ENCODE measurements at places on chromosomes 6 and 20. TPM values are rescaled to one million over a fixed set of nuclear protein-coding genes. Genes with fewer than 3 reads are reported as not detected.

GRCh38 chr20:57267158-57267821 is 849 bp upstream of the BMP7 start:
- no peak for DNase-seq

Gene PTPRK
- 51.4 TPM for total RNA-seq

GRCh38 chr6:158574800-158575199 is 14.9 kb downstream of the TMEM181 start:
- DNase-seq = no peak

Gene HLA-DQB1
- total RNA-seq = 3.7 TPM

DNA sequence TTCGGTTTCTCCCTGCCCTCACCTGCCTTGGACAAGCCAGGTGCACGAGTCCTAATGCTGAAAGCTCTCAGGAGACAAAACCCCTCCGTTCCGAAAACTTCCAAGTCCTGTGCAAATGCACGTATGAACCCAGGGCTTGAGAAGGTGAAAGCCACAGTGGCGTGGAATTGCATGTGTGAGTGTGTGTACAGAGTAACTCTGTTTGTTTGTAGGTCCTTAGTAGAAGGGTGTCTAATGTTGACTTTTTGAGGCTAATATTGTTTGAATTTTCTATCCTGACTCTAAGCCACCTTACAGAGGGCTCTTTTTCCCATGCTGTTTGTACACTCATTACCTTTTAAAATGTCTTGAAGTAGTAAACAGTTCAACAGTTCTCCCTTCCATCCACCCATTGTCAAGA is 129.1 kb downstream of the FOXA2 start:
- no peak for DNase-seq

- no peak for DNase-seq
Measured at GRCh38 chr20:37984018-37984785, 49.1 kb downstream of the TTI1 start.

GRCh38 chr20:60240986-60241385 is 282.8 kb downstream of the CDH26 start:
- DNase-seq = no peak
